ENCODE measurements at places on chromosomes 2 and 18. TPM values are rescaled to one million over a fixed set of nuclear protein-coding genes. Genes with fewer than 3 reads are reported as not detected.

- H3K4me1 ChIP-seq = no peaks in the 10 kb centered on the region
- no peak overlapping the region for H3K27ac ChIP-seq
- no peaks in the 10 kb centered on the region for H3K36me3 ChIP-seq
- H3K27me3 ChIP-seq = no peaks in the 10 kb centered on the region
- no peak for DNase-seq
Measured at GRCh38 chr2:153939124-153939796, 67.5 kb downstream of the GALNT13 start.

GRCh38 chr2:54657664-54658083, 65.8 kb upstream of the EML6 start:
- H3K4me3 ChIP-seq = no peak overlapping the region
- no peaks in the 10 kb centered on the region for H3K4me1 ChIP-seq
- peak; percentile 45 for DNase-seq
- H3K36me3 ChIP-seq = peaks cover 99% of the 10 kb centered on the region

DNA sequence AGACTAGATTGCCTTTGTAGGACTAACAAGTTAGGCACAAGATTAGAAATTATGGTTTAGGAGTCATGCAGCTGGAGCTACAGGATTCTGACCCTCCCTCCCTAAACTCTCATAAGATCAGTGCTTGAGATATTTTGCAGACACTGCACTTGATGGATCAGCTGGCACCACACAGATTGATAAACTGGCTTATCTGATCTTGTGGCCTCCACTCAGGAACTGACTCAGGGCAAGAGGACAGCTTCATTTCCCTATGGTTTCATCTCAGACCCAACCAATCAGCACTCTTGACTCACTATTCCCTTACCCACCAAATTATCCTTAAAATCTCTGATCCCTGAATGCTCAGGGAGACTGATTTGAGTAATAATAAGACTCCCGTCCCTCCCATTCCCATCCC, 152.3 kb downstream of the DIS3L2 start:
- no peak overlapping the region for H3K4me3 ChIP-seq
- no peak overlapping the region for H3K27ac ChIP-seq
- H3K4me1 ChIP-seq = no peaks in the 10 kb centered on the region
- DNase-seq = no peak
- no peaks in the 10 kb centered on the region for H3K36me3 ChIP-seq

- H3K36me3 ChIP-seq = peaks cover 99% of the 10 kb centered on the region
- DNase-seq = no peak
- H3K4me1 ChIP-seq = peaks cover 44% of the 10 kb centered on the region
- H3K4me3 ChIP-seq = no peak overlapping the region
- peak overlapping the region; percentile 29 for H3K27ac ChIP-seq
Measured at GRCh38 chr2:68391869-68392268, 26.8 kb downstream of the PLEK start.

STPG4 gene
- 0.65 TPM for total RNA-seq

DNA sequence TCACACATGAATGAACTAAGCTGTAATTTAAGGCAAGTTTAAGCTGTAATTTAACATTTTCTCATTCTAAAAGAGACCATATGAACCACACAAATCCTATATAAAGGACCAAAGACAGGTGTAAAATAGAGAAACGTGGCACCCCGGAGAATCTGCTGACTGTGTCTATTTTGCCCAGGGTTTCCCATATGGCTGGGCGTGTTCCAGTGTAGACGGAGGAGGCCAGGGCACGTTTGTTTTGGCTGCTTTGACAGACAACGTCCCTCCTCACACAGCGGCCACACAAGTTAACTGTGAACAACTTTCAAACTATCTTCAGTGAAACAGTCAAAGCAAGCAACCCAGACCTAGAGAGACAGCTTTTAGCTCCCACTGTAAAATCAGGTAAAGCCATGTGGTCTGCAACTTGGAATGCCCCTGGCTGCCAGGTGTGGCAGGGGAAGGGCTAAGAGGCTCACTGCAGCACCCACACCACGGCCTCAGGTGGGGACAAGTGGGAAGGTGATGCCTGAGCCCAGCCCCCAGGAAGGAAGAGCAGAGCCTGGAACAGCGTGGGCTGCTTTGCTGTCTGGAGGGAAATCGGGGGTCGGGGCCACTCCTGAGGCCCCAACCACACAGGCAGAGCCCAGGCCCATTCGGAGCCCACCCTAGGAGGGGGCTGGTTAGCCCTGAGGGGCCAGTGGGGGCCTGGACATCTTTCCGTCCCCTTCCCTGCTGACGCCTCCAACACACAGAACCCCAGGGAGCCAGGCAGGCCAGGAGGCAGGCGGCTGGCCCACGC, 40.7 kb downstream of the SLC66A2 start:
- H3K4me3 ChIP-seq = no peak overlapping the region
- H3K4me1 ChIP-seq = peaks cover 8% of the 10 kb centered on the region
- peaks cover 2% of the 10 kb centered on the region for H3K36me3 ChIP-seq
- H3K27me3 ChIP-seq = no peaks in the 10 kb centered on the region
- DNase-seq = peak; percentile 11
- H3K27ac ChIP-seq = no peak overlapping the region

DNA sequence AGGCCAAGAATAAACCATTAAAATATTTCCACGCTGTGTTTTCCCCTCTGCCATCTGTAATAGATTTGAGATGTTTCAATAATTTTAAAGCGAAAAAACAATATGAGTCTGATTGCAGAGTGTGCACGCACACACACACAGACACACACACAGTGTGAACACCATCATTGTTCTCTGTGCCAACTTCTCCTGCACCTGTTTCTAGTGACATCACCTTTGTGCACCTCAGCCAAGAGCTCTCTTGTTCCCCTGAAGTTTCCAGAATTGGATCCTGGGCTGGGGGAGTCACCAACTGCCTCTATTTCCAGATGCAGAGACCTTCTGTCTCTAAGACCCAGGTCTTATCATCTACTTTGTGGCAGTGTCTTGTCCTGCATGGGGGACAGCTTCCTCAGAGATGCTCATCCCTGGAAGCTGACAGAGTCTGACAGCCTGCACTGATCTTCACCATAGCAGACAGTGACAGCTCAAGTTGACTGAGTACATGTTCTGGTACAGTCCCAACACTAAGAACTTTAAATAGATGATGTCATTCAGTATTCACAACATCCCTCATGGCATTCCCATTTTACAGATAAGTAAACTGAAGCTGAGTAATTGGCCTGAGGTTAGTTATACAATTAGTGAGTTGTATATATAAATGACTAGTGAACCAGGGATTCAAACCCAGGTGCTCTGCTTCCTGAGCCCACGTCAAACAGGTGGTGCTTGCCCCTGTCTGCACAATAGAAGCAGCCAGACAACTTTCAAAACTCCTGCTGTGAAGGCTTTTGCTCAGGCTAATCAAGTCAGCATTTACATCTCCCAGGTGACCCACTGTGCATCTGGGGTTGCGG, 39.4 kb downstream of the ACOXL start:
- no peak for DNase-seq
- no peaks in the 10 kb centered on the region for H3K4me1 ChIP-seq
- no peak overlapping the region for H3K4me3 ChIP-seq
- H3K36me3 ChIP-seq = no peaks in the 10 kb centered on the region

ABCG8 gene
- not detected for total RNA-seq

- no peak overlapping the region for H3K27ac ChIP-seq
- H3K36me3 ChIP-seq = no peaks in the 10 kb centered on the region
- H3K27me3 ChIP-seq = no peaks in the 10 kb centered on the region
- H3K4me1 ChIP-seq = no peaks in the 10 kb centered on the region
Measured at GRCh38 chr2:55837073-55837472, 86.5 kb downstream of the EFEMP1 start.
